ENCODE measurements at places on chromosomes 16 and 17. TPM values are rescaled to one million over a fixed set of nuclear protein-coding genes. Genes with fewer than 3 reads are reported as not detected.

DNA sequence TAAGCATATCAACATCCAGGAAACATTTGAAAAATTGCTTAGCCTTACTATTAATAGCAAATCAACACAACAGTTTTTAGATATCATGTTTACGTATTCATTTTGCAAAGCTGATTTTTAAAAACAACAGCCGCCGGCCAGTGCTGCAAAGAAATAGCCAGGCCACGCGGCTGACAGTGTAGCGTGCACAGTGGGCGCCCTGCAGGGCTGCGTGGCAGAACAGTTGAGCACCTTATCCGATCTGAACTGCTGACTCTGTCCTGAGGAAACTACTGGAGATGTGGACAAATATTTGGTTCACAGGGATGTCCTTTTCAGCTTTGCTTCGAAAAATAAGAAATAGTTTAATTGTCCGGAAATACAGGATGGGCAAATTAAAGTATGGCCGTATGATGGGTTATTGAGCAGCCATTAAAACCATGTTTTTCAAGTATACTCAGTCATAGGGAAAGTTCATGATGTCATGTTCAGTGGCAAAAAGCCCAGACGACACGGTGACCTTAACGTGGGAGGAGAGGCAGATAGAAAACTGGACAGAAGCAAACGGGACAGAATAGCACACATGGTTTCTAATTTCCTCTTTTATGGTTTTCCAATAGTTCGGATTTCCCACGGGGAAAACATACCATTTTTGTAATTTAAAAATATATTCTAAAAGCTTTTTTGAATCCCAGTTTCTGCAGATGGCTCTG, 52.4 kb upstream of the ENDOV start:
- DNase-seq, result peak; percentile 48

DNA sequence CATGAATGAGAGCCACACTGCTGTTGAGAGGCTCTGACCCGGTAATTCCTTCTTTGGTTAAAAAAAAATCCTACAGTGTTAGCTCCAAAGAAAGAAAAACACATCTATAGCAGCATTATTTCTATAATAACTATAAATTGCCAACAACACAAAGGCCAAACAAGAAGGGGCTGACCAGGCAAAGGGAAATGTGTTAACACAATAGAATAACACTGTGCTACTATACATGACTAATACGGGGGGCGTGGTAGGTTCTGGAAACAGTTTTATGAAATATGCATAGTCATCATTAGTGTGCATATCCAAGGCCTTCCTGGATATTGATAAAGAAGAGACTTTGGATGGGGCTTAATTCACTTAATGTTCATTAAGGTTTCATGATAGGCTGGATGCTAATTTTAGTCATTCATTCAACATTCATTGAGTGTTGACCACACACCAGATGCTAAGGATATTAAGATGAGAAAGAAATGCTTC, 50.0 kb upstream of the CCL1 start:
- DNase-seq, result no peak

AXIN2 gene
- 16.2 TPM for total RNA-seq

ZSCAN32 gene
- total RNA-seq, result 4.0 TPM

DNA sequence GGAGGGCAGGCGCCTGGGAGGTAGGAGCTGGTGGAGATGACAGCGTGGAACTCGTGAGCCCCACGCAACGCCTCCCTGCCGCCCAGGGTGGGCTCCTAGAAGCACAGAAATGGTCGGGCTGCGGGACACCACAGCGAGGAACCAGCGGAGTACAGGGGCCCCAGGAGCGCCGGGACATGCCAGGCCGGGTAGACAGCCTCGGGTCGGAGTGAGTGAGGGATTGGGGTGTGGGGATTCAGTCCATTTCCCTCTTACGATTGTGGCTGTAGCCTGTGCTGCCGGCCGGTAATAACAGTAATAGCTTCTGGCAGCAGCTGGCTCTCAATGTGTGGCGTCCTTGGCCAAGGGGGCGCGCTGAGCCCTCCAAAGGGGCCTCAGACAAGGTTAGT, 12.2 kb upstream of the CES3 start:
- no peak for DNase-seq

DNA sequence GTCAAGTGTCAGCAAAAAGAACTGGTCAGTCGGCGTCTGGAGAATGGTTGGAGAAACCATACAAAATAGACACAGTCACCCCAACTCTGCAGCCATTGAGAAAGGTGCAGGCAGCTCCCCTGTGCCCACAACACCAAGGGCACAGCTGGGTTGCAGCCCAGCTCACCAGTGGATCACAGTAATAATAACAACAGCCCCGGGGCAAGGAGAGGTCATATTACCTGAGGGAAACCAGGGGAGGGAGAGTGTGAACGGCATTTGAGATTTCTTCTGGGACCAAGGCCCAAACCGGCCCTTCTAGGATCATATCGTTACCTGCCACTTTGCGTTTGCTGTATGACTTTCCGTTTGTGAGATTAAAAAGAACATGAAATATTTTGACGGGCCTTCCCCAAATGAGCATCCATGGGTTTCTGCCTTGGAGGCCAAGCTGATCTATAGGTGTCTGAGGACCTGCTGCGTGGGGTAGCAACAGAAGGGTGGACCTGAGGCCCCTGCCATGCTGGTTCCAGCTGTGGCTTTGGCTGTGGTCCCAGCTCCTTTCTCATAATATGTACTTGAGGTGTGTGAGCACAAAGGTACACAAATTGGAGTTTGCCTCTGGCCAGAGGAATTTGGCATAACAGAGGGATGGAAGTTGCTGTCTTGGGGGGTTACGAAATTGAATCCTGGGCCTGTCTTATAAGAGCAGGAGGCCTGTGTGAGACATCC, 154.6 kb downstream of the CMIP start:
- DNase-seq, result peak; percentile 76

NLRP1 gene
- total RNA-seq, result 14.3 TPM

- no peak for DNase-seq
Observed at GRCh38 chr17:73384926-73385325, 73.1 kb upstream of the CDC42EP4 start.

CTRB2 gene
- total RNA-seq, result 18,538 TPM
